ENCODE measurements at places on chromosomes 1 and 21. TPM values are rescaled to one million over a fixed set of nuclear protein-coding genes. Genes with fewer than 3 reads are reported as not detected.

HSPB7 gene
- 4.2 TPM for polyA plus RNA-seq

FAM131C gene
- 1.8 TPM for polyA plus RNA-seq

LCE2C gene
- polyA plus RNA-seq: not detected

C8A gene
- not detected for polyA plus RNA-seq

MORC3 gene
- 38.8 TPM for polyA plus RNA-seq

CNR2 gene
- polyA plus RNA-seq: 0.11 TPM

GSTM4 gene
- polyA plus RNA-seq: 55.4 TPM

PLEKHN1 gene
- polyA plus RNA-seq: not detected

SH3D21 gene
- 26.7 TPM for polyA plus RNA-seq

TINAGL1 gene
- polyA plus RNA-seq: 10.3 TPM

GRIK1 gene
- polyA plus RNA-seq: 1.3 TPM

AHCYL1 gene
- polyA plus RNA-seq: 107 TPM

ATP13A2 gene
- 28.9 TPM for polyA plus RNA-seq

RBM34 gene
- 78.0 TPM for polyA plus RNA-seq
